ENCODE measurements at places on chromosomes 12 and 14. TPM values are rescaled to one million over a fixed set of nuclear protein-coding genes. Genes with fewer than 3 reads are reported as not detected.

GRCh38 chr12:25384038-25384892, 133.5 kb upstream of the KRAS start:
- peak overlapping the region; percentile 100 for H3K27ac ChIP-seq
- DNase-seq = no peak
- H3K36me3 ChIP-seq = no peaks in the 10 kb centered on the region
- H3K27me3 ChIP-seq = no peaks in the 10 kb centered on the region
- no peak overlapping the region for H3K4me3 ChIP-seq
- H3K4me1 ChIP-seq = peaks cover 31% of the 10 kb centered on the region

GRCh38 chr12:120457133-120457532, 10.9 kb downstream of the GATC start:
- no peaks in the 10 kb centered on the region for H3K4me1 ChIP-seq
- H3K27me3 ChIP-seq = no peaks in the 10 kb centered on the region
- no peak for DNase-seq

DNA sequence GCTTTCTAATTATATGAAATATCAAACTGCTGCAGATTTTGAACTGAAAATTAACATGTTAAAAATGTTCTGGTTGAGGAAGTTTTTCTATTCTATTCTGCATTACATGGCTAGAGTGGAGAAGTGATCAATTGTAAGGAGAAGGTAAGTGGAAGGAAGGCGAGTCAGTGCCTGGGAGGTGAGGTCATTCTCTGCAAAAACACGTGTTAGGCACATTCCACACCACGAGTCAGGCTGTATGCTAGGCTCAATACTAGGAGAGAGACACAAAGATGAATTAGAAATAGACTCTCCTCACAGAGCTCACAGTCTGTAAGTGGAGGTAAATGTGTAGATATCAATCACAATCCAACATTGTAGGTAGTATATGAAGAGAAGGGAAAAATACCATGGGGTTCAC, 194.1 kb downstream of the NOVA1 start:
- H3K27me3 ChIP-seq = no peaks in the 10 kb centered on the region
- H3K27ac ChIP-seq = no peak overlapping the region
- no peaks in the 10 kb centered on the region for H3K4me1 ChIP-seq
- H3K4me3 ChIP-seq = no peak overlapping the region
- no peaks in the 10 kb centered on the region for H3K36me3 ChIP-seq

Gene CLEC4D
- not detected for polyA plus RNA-seq

All from B cell (primary cell).